Mucosa of descending colon (tissue), 3 donors: ENCODE measurements at places on chromosomes 7 and 10. TPM values are rescaled to one million over a fixed set of nuclear protein-coding genes. Genes with fewer than 3 reads are reported as not detected.

The FRAT1 gene
- 7.2 TPM for total RNA-seq

The SGCE gene
- total RNA-seq: 70.2 TPM

The RBM28 gene
- total RNA-seq: 23.6 TPM

The GPRIN2 gene
- 17.2 TPM for total RNA-seq

The TAS2R41 gene
- total RNA-seq: not detected

The FANK1 gene
- total RNA-seq: 4.2 TPM

The SPDYE5 gene
- total RNA-seq: not detected

The GDF10 gene
- total RNA-seq: 0.14 TPM

The STOX1 gene
- total RNA-seq: 2.9 TPM

The OR6B1 gene
- not detected for total RNA-seq

The PHYHIPL gene
- 3.1 TPM for total RNA-seq

The MYOF gene
- 55.0 TPM for total RNA-seq

The TMEM236 gene
- 59.9 TPM for total RNA-seq

The HABP2 gene
- total RNA-seq: not detected

The XRCC2 gene
- 0.98 TPM for total RNA-seq

The LRRN3 gene
- total RNA-seq: 0.80 TPM

The PDE1C gene
- total RNA-seq: 4.8 TPM

The TRIM73 gene
- 5.7 TPM for total RNA-seq

The ZNF425 gene
- total RNA-seq: 1.3 TPM

The DMBT1 gene
- total RNA-seq: 37.2 TPM
